Stimulated activated CD8-positive, alpha-beta memory T cell treated with anti-CD3 and anti-CD28 coated beads, Interleukin-4, amount 100 ng/mL, for 48 hours (primary cell): ENCODE measurements at places on chromosomes 4 and X.

- DNase-seq = no peak
These were observed 69.0 kb downstream of the SLC16A2 start for GRCh38 chrX:74490247-74490646.

- DNase-seq = no peak
These were observed 282.9 kb downstream of the DCAF12L2 start for GRCh38 chrX:125883169-125883568.

DNA sequence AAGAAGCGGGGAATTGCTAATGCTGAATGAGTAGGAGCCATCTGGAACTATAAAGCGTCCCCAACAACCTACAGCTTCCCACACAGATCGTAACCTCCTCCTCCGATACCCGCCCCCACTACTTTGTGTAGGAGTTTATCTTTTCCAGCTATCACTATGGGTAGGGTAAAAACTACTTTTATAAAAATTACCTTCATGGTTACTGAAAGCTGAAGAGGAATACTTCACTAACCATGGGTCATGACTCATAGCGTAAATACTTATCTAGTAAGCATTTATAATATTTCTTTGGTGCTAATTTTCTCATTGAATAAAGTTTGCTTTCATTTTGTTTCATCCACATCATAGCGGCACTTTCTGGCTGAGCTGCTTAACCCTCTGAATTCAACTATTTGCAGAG, 79.4 kb upstream of the TNIP3 start:
- DNase-seq = no peak

DNA sequence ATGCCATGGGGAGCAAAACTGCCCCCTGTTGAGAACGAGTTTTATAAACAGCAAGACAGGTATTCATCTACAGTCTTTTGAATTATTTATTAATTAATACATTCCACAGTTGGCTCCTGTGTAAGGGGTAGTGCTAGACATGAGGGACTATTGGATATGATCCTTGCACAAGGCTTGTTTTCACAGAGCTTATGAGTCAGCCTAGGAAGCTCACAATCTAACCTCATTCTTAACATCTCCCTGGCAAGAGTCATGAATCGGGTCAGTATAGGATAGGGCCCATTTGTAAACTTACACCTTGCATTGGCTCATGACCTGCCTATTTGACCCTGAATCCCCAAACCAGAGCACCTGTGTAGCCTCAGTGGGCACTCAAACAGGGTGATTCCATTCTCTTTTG, 209.1 kb upstream of the HCCS start:
- DNase-seq = no peak

GRCh38 chr4:41160012-41160789, 54.1 kb downstream of the APBB2 start:
- no peak for DNase-seq

- no peak for DNase-seq
These were observed 104.1 kb downstream of the C4orf51 start for GRCh38 chr4:145784036-145784435.

DNA sequence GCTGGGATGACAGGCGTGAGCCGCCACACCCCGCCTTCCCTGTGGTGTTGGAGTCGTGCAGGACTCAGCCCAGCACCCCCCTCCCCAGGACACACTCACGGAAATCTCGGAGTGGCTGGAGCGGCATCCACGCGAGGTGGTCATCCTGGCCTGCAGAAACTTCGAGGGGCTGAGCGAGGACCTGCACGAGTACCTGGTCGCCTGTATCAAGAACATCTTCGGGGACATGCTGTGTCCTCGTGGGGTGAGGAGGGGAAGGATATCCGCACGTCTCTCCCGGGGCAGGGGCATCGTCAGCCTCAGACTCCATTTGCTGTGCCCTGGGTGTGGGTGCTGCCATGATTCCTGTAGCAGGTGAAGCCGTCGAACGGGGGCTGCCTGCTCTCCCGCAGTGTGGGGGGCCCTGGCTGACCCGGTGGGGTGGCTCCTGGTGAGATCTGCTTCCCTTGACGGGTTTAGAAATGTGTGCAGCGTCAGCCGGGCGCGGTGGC, 10.3 kb downstream of the PLCXD1 start:
- no peak for DNase-seq
